ENCODE measurements at places on chromosomes 16 and 17. TPM values are rescaled to one million over a fixed set of nuclear protein-coding genes. Genes with fewer than 3 reads are reported as not detected.

The KRT20 gene
- total RNA-seq = not detected

The COPS3 gene
- 109 TPM for total RNA-seq

The SLC43A2 gene
- total RNA-seq = 0.73 TPM

DNA sequence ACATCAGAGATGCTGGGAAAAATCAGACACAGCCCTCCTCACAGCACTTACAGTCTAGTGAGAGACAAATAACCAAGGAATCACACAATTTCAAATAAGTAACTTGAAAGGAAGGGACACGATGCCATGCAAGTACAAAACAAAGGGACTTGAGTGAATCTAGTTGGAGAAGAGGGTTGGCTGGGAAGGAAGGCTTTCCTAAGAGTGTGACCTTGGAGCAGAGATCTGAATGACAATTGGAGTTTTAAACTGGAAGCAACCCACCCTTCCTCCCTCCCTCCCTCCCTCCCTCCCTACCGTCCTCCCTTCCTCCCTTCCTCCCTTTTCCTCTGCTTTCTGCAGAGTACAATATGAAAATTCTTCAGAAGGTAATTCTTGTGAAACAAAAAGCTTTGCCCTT lies 31.1 kb downstream of the ADAMTS18 start:
- DNase-seq = no peak

GRCh38 chr17:1347589-1348323 lies 52.3 kb downstream of the YWHAE start:
- DNase-seq = peak; percentile 32

The GJC1 gene
- 0.78 TPM for total RNA-seq

DNA sequence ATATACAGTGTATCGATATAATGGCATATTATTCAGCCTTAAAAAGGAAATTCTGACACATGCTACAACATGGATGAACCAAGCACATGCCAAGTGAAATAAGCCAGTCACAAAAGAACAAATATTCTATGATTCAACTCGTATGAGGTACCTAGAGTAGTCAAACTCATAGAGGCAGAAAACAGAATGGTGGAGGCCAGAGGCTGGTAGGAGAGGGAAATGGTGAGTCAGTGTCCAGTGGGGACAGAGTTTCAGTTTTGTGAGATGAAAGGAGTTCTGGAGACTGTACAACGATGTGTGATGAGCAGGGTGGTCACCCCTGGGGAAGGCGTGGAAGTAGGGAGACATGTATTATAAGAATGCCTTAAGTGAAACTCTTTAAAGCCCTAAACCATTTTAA lies 39.9 kb downstream of the RNF157 start:
- no peak for DNase-seq

GRCh38 chr17:47275245-47275984 lies 21.8 kb downstream of the ITGB3 start:
- no peak for DNase-seq

The EIF3CL gene
- total RNA-seq = 42.0 TPM

GRCh38 chr16:12087901-12088421 lies 111.4 kb downstream of the SNX29 start:
- DNase-seq = no peak
